Breast epithelium (tissue), 4 donors: ENCODE measurements at places on chromosomes 2 and 18. TPM values are rescaled to one million over a fixed set of nuclear protein-coding genes. Genes with fewer than 3 reads are reported as not detected.

DNA sequence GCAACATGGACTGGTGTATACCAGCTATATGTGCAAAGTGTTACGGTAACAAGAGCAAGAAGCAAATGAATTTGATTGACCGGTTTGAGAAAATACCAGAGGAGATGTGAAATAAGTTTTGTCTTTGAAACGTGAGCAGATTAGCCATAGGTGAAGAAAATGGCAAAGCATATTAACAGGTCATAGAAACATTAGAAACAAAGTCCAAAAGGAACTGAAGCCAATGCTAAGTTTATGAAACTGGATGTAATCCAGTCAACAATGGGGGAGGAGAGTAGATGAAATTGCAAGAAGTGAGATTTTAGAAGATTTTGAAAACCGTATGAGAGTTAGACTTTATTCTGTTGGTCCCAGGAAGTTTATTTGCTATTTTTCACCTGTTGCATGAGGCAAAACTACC is 1315.4 kb upstream of the CHAC2 start:
- DNase-seq, result no peak

DNA sequence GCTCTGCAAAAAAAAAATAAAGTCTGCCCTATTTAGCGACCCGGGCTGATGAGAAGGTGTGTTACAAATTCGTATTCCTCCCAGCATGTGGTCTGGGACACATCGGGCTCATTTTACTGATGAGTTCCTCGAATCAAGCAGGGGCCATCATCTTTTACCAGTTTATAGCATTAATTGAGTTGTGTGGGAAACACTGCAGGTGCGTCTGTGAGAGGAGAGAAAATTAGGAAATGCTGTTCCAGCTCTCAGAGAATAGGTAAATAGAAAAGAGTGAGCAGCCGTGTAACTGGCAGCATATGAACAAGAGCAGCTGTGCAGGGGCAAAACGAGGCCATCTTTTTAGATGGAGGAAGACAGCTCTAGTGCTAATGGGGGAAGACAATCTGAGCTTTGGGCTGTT is 216.7 kb downstream of the SETBP1 start:
- DNase-seq, result no peak

- DNase-seq, result no peak
These were observed 479.3 kb downstream of the CPS1 start for GRCh38 chr2:211035548-211036185.

DNA sequence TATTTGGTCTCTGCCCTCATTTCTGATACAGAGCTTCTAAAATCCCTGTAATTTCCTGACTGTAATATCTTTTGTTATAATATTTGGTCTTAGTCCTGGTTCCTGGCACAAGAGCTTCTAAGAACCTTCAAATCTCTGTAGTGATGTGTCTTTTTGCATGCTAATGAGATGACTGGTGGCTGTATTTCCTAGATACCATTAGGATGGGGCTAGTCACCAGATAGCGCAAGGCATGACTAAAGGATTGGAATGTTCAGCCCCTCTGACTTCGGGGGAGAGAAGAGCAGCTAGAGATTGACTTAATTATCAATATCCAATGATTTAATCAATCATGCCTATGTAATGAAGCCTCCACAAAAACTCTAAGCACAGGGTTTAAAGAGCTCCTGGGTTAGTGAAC is 620.8 kb upstream of the ACVR2A start:
- no peak for DNase-seq

- no peak for DNase-seq
These were observed 41.0 kb downstream of the TRABD2A start for GRCh38 chr2:84839851-84840250.

DNA sequence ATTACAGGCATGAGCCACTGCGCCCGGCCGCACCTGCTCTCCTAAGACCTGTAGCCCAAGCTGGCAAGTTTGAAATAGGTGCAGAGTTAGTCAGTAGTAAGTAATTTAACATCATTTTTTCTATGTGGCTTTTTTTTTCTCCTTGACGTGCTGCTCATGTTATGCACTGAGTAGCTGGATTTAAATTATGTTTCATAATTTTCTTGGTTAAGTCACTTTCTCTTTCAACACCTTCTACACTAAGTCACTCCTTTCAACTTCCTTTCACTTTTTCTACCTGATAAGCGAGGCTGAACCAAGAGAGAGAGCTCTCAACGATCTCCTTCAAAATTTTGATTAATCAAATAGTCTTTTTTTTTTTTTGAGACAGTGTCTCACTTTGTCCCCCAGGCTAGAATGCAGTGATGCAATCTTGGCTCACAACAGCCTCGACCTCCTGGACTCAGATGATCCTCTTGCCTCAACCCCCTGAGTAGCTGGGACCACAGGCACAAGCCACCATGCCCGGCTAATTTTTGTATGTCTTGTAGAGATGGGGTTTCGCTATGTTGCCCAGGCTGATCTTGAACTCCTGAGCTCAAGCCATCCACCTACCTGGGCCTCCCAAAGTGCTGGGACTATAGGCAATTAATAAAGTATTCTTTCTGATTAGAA is 13.1 kb downstream of the CASP8 start:
- DNase-seq, result no peak

DNA sequence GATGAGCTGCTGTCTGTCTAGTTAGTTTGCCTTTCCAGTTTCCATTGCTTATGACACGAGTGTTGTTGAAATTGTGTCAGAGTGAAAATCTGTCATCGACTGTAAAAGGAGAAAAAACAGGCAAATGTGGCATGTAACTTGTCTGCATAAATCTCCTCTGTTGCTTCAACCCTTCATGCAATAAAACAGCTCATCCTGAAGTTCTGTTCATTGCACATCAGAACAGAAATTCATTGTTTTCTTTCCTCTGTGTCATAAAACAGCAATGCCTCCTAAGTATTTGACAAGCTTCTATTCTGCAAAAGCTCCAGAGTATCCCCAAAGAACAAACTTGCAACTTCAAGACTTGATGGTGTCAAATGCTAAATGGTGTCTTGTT is 432.1 kb downstream of the MEIS1 start:
- DNase-seq, result no peak

Gene FBXO15
- 1.3 TPM for total RNA-seq

Gene CD8B2
- total RNA-seq, result under 0.01 TPM

Gene FEV
- total RNA-seq, result not detected

DNA sequence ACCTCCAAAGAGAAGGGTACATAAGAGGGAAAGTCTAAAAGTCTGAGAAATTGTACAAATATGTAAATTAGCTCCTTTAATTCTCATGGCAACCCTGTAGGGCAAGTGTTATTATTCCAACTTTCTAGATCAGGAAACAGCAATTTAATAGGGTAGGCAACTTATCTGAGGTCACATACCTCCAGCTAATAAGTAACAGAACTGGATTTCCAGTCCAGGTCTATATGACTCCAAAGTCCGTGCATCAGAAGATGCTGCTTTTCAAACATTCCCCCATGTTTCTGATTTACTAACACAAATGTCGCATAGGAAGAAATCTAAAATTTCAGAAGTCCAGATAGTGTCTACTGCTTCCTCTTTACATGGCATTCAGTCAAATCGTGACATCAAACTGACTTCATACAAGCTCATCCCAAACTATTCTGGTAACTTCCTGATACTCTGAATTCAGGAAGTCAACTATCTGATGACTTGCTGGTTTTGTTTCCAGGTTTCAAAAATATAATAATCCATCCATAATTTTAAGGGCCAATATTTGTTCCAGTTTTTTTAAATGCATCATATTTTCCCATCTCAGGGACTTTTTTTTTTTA is 419.3 kb upstream of the ACVR2A start:
- DNase-seq, result no peak

- peak; percentile 56 for DNase-seq
These were observed 81.8 kb upstream of the GAREM1 start for GRCh38 chr18:32552421-32553030.

Gene MEIS1
- total RNA-seq, result 23.0 TPM

DNA sequence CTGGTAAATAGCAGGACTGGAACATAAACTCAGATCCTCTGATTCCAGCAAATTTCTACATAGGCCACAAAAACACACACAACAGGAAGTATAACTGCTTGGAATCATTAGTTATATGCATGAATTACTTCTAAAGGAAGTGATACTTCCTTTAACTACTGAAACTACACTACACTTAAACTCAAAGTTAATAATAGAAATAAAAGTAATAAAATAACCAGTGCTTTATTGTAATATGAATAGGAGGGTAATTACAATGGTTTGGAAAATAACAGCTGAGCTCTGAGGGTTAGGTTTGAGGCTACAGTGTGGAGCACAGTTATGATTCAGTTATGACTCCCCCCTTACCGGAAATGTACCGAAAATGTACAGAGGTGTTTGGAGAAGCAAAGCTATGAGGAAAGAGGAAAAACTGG is 18.5 kb upstream of the POLI start:
- DNase-seq, result no peak

DNA sequence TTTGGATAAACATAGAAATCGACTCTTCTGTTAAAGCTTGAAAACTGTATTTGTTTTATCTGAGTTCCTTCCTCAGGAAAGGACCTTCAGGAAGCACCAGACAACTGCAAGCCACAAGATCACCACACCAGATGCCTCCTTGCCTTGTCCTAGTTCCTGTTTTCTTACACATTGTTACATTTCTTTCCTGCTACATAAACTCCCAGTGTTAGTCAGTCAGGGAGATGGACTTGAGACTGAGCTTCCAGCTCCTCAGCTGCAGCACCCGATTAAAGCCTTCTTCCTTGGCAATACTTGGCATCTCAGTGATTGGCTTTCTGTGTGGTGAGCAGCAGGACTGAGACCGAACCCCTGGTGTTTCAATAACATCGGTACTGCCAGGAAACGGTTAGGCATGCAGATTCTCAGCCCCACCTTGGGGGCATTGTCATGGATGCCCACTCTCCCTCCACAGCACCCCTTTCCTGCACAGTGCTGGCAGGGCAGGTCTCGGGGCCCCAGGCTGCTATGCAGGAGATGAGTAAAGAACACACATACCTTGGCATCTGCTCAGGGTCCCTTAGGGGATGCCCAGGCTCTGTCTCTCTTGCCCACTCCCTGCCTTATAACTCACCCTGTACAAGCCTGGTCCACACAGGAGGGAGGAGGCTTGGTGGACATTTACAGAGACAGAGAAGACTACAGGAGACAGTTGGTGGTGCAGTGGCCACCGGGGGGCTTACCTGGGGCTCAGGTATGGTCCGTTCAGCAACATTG is 32.6 kb downstream of the ANKMY1 start:
- DNase-seq, result peak; percentile 6

GRCh38 chr2:187208199-187208785 is 239.8 kb downstream of the CALCRL start:
- no peak for DNase-seq

- DNase-seq, result no peak
These were observed 44.5 kb downstream of the ATP6V1C2 start for GRCh38 chr2:10765914-10766313.

- DNase-seq, result no peak
These were observed 80.8 kb downstream of the LCLAT1 start for GRCh38 chr2:30527859-30528258.

Gene OBSL1
- 73.1 TPM for total RNA-seq

- DNase-seq, result no peak
These were observed 44.9 kb upstream of the TTC39C start for GRCh38 chr18:23969664-23970063.

DNA sequence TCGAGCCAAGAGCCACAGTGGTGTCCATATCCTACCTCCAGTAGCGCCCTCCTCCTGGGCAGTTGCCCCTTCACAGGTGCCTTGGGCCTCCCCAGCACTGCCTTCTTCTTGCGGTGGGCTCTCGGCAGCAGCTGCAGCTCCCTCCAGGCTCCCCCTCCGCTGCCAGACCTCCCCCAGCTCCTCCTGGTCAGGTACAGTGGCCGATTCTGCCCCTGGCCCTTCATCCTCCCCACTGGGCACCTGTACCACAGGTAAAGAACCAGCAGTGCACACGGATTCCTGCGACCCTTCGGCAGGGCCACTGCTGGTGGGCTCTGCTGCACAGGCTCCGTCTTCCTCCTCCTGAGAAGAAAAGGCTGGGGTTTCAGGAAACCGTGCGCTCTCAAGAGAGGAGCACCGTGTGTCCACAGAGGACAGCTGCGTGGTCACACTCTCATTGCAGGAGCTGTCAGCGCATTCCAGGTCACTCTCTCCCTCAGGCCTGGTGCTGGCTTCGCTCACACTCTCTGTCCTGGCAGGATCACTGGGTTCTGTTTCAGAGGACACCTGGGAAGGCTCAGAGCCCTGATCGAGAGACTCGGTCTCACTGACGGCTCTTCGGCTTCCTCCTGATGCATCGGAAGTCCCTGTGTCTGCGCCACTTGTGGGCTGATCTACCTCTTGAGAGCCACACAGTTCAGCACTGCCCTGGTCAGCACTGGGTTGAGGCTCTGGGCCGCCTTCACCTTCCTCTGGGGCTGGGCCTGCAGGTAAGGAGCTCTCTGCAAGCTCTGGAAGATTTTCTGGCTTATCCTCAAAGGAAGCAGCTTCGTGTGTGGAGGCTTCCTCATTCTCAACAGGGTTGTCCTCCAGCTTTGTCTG is 147.4 kb upstream of the STK17B start:
- DNase-seq, result no peak

GRCh38 chr2:39033980-39034379 is 86.9 kb downstream of the SOS1 start:
- no peak for DNase-seq

DNA sequence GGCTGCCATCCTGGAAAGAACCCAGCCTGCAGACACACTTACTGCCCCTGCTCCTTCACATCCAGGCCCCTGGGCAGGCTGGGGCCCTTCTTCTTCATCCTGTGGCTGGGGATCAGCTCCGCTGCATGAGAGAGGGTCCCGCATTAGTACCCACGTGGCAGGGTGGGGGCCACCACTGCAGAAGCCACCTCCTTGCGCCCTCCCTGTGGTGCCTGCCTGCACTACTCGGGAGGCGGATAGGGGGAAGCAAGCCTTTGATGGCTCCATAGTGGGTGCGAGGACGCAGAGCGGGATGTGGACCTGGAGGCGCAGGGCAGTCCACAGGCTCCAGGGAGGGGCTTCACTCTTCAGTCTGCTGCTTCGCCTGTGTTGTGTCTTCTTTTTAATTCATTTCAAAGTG is 46.7 kb downstream of the GPC1 start:
- DNase-seq, result no peak

Gene SPRED2
- total RNA-seq, result 14.6 TPM

DNA sequence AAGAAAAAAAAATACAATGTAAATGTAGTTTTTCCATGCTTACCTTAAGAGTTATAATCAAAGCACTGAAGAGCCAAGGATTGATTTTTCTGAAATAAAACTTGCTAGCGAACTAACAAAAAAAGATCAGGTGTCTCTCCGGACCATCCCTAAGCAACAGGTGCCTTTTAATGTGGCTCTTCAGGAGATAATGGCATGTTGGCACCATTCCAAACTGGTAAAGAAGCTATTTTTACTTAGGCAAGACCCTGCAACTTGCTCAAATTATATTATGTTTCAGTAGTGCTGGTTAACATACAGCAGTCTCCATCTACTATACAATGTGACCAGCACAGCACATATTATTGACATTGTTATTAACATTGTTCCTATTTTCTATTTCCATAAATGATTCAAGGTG is 2.3 kb upstream of the GCC2 start:
- no peak for DNase-seq
